T-helper 17 cell (primary cell): ENCODE measurements at places on chromosomes 4 and X. TPM values are rescaled to one million over a fixed set of nuclear protein-coding genes. Genes with fewer than 3 reads are reported as not detected.

DNA sequence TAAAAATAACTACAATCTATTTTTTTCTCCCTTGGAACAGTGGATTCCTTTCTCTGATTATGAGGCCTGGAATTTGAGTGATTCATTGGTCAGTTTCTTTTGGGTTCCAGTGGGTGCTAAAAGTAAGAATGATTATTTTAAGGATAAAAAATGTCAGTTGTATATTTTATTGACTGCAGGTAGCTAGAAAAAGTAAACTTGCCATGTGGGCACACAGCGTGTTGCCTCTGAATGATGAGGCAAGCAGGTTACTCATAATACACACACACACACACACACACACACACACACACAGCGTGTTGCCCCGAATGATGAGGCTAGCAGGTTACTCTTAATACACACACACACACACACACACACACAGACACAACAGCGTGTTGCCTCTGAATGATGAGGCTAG, 13.8 kb downstream of the GALNT7 start:
- no peaks in the 10 kb centered on the region for H3K27me3 ChIP-seq
- H3K27ac ChIP-seq = no peak overlapping the region
- no peak overlapping the region for H3K4me3 ChIP-seq
- no peak for DNase-seq

GRCh38 chr4:142696334-142697122, 149.6 kb downstream of the INPP4B start:
- peak overlapping the region; percentile 94 for H3K27ac ChIP-seq
- no peak for DNase-seq
- H3K27me3 ChIP-seq = no peaks in the 10 kb centered on the region
- H3K4me3 ChIP-seq = peak overlapping the region; percentile 46

DNA sequence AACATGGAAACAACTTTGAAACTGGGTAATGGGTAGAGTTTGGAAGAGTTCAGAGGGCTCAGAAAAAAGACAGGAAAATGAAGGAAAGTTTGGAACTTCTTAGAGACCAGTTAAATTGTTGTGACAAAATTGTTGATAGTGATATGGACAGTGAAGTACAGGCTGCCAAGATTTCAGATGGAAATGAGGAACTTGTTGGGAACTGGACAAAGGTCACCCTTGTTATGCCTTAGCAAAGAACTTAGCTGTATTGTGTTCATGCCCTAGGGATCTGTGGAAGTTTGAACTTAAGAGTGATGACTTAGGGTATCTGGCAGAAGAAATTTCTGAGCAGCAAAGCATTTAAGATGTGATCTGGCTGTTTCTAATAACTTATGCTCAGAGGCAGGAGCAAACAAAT, 5.1 kb upstream of the ARL13A start:
- no peaks in the 10 kb centered on the region for H3K4me1 ChIP-seq
- DNase-seq = no peak
- H3K36me3 ChIP-seq = no peaks in the 10 kb centered on the region
- H3K4me3 ChIP-seq = no peak overlapping the region
- H3K27me3 ChIP-seq = no peaks in the 10 kb centered on the region

The ARX gene
- not detected for total RNA-seq

The PCYT1B gene
- total RNA-seq = 0.07 TPM

DNA sequence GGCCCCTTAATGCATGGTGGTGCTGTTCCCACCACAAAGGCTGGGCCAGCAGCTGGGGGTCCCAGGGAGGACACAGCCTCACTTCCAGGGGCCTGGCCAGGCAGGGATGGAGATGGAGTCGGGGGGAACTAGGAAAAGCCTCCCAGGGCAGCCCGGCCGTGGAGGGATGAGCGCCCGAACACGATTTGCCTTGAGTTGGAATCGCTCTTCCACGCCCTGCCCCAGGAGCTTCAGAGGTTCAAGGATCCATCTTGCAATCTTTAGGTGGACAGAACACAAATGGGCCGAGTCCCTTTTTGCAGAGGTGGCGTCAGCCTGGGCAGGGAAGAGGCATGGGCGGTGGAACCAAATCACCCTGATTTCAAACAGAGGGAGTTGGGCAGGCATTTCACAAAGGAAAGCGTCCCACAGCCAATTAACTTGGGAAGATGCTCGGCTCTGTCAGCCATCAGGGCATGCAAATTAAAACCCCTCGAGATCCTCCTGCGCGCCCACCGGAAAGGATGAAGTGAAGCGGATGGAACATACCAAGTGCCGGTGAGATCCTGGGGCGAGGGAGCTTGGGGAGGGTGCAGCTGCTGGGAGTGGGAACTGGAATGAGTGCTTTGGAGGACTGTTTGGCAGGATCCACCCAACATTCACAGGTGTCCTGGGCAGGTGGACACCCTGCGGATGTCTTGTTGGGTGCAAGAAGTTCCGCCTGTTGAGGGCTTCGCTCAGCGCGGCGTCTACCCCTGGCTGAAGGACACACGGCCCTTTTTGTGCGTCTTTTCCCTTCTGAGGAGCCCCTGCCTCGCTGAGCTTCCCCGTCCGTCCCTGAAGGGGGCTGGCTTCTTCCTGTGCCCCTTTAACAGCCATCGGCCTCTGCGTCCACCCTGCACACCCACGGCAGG, 75.7 kb downstream of the HTRA3 start:
- peaks cover 3% of the 10 kb centered on the region for H3K36me3 ChIP-seq
- H3K4me3 ChIP-seq = no peak overlapping the region
- H3K4me1 ChIP-seq = peaks cover 2% of the 10 kb centered on the region
- H3K27ac ChIP-seq = no peak overlapping the region

GRCh38 chrX:41350976-41351569, 17.1 kb downstream of the DDX3X start:
- H3K36me3 ChIP-seq = peaks cover 4% of the 10 kb centered on the region
- peak overlapping the region; percentile 94 for H3K27ac ChIP-seq
- H3K4me3 ChIP-seq = peak overlapping the region; percentile 56
- peaks cover 22% of the 10 kb centered on the region for H3K4me1 ChIP-seq
- H3K27me3 ChIP-seq = no peaks in the 10 kb centered on the region
- DNase-seq = no peak

- H3K36me3 ChIP-seq = no peaks in the 10 kb centered on the region
- H3K27me3 ChIP-seq = peaks cover 5% of the 10 kb centered on the region
- DNase-seq = no peak
- H3K4me1 ChIP-seq = no peaks in the 10 kb centered on the region
- no peak overlapping the region for H3K4me3 ChIP-seq
- no peak overlapping the region for H3K27ac ChIP-seq
These were observed 170.0 kb upstream of the FRMPD4 start for GRCh38 chrX:11967986-11968869.
